ENCODE measurements at places on chromosomes 4 and X.

DNA sequence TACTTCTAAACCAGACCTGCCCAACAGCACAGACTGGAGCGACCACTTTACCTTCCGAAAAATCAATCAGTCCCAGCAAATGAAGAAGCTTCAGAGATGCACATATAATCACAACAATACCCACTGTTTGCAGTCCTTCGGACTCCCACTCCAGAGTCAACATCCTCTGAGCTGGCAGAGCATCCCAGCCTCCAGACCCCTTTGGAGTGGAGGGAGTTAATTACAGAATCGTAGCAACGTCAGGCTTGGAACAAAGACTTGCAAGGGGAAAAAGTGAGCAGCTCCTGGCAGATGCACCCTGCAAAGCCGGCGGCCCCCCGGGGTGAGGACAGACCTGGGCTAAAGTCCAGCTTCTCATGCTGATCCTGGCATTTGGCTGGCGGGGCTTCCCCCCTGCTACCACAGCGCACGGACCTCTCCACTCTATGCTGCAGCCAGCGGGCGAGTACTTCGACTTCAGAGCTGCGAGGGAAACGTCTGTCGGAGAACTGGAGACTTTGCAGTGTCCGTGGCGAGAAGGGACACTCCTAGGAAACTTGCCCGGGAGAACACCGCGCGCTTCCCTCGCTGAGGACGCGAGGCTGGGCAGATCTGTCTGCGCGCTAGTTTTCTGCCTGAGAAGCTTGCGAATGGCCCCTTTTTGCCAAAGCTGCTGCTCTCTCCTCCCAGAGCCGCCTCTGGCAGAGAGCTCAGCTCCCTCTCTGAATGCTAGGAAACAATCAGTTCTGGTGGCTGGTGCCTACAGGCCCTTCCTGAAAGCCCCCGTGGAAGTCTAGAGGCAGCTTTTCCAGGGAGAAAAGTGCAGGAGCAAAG lies 283.7 kb downstream of the PACRGL start:
- DNase-seq = no peak

GRCh38 chr4:1222036-1222789 lies 26.7 kb downstream of the CTBP1 start:
- DNase-seq = no peak

- DNase-seq = peak; percentile 45
Measured at GRCh38 chr4:15001248-15001868, 923 bp upstream of the CPEB2 start.

GRCh38 chr4:81599742-81600380 lies 128.2 kb upstream of the RASGEF1B start:
- DNase-seq = no peak

DNA sequence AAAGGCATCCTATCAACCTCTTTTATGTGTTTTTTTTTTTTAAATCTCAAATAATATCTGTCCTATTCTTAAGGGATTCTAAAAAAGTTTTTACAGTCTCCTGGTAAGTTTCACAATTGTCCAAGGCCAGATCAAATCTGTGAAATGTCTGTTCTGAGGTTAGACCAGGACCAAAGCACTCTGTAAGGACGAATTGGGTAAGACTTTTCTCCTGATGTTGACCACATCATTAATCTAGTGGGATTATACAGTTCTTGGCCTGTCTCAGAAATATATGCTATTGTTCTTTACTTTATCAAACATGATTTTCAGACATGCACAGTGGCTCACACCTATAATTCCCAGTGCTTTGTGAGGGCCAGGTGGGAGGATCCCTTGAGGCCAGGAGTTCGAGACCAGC lies 45.8 kb upstream of the TMEM131L start:
- DNase-seq = no peak

DNA sequence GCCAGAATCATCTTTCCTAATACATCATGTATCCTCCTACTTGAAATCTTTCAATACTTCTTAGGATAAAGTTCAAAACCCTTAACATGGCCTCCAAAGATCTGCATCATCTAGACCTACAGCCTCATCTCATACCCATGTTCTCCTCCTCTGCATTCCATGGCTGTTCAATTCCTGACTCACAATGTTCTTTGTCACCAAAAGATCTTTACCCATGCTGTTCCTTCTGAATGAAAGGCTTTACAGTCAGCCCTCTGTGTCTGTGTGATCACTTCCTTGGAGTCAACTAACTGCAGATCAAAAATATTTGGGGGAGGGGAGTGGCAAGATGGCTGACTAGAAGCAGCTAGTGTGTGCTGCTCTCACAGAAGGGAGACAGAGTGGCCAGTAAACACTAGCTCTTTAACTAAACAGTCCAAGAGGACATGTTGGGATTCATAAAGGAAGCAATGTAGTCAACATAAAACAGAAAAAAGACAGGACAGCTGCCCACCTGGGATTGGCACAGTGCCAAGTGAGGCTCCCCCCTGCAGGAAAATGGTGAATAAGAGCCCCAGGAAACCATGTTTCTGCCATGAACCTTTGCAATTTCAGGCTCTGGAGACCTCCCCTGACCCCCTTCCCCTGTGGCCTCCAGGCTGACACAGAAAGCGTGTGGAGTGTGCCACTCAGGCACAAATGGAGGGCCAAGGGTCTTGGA lies 31.9 kb downstream of the CBR4 start:
- no peak for DNase-seq

- no peak for DNase-seq
Measured at GRCh38 chrX:71298119-71298518, 3.4 kb upstream of the ITGB1BP2 start.

- DNase-seq = no peak
Measured at GRCh38 chr4:1985780-1986577, 22.8 kb downstream of the NELFA start.

GRCh38 chr4:3807822-3808496 lies 41.8 kb downstream of the ADRA2C start:
- DNase-seq = no peak

All from CD4-positive, alpha-beta T cell treated with Interleukin-4 for 1 hour (primary cell).